ENCODE measurements at places on chromosomes 7 and 10.
A peak's percentile ranks its signal among the peaks of the same experiment; 100 is the strongest.

- DNase-seq, result no peak
Measured at GRCh38 chr10:8418631-8419030, 364.1 kb downstream of the GATA3 start.

- DNase-seq, result no peak
Measured at GRCh38 chr10:132305654-132306342, 2.0 kb downstream of the STK32C start.

DNA sequence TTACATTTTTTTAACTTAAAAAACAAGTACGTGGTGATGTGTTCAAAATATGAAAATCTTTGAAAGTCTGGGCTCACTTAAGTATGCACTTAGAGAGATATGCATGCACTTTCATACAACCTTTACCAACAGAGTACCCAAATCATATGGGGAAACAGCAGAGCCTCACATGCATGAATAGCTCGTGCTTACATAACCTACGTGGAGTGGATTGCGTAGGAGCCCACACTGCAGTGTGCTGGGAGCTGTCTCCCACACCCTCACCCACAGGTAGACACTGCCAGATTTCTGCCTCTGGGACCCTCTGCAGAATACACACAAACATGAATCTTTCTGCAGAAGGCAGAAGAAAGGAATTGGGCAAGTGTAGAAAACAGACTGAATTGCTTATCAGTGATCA, 581 bp downstream of the CLCN1 start:
- DNase-seq, result no peak

DNA sequence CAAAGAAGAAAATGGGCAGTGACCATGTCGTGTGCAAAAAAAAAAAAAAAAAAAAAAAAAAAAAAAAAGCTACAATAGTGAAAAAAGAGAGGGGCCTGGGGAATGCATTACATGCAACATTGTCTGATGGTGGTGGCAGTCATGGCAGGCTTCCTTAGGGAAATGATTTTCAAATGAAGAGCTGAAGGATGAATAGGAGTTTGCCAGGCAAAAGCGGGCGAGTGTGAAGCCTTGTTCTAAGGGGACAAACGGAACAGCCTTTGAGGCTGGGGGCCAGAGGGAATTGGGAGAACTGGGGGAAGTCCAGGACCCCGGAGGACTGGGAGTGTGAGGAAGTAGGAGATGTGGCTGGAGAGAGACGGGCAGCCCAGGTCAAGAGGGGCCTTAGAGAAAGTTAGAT, 3.1 kb downstream of the COL13A1 start:
- DNase-seq, result no peak

DNA sequence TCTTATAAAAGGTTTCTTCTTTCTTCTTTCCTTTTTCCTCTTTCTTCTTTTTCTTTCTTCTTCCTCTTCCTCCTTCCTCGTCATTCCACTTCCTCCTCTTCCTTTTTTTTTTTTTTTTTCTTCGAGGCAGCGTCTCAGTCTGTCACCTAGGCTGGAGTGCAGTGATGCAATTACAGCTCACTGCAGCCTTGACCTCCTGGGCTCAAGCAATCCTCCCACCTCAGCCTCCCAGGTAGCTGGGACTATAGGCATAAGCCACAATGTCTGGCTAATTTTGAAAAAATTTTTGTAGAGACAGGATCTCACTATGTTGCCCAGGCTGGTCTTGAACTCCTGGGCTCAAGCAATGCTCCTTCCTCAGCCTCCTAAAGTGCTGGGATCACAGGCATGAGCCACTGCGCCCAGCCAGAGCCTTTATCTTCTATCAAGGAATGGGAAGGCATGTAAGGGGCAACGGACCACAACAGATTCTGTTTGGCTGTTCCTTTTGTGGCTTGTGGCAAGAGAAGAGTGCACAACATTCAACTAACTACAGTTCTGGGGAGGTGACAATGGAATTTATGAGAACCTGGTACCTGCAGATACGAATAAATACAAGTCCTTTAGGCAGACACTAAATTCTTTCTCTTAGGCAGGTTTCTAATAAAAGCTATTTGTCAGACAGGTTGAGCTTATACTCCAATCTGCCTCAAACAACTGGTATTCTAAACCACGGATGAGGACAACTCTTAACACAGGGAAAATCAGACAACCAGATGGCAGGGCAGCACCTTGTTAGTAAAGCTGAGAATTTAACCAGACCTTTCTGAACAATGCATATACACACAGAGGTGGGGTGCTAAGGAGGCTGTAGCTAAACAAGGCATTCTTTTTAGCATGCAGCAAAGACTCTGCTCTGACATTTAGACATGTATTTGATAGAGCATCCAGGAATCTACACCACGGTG, 100.3 kb downstream of the DOCK4 start:
- no peak for DNase-seq

DNA sequence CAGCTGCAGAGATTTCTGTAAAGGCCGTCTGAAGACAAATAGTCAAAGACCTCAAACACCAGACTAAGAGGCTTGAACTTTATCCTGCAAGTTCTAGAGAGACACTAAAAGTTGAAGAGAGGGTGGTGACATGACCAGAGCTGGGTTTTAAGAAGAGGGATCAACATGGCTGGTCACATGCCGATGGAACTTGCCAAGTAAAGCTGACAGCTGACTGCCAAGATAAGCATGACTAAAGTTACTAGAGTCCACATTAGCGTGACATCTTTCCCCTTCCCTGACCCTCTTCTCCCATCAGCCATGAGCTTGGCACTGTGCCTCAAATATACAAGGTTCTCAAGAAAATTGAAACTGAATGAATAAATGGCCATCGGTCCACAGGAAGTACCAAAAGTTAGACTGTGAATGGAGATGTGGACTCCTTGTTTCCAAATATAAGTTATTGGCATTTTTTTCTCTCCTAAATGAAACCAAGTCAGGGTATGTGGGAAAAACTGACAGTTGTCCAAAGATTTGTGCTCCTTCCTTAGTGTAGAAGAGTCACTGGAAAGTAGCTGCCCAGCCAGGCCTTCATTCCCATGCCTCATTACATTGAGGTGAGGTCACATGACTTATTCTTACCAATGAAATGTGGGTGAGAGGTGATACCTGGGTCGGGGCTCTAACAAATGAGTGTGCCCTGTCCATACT, 24.5 kb downstream of the XPNPEP1 start:
- DNase-seq, result no peak

DNA sequence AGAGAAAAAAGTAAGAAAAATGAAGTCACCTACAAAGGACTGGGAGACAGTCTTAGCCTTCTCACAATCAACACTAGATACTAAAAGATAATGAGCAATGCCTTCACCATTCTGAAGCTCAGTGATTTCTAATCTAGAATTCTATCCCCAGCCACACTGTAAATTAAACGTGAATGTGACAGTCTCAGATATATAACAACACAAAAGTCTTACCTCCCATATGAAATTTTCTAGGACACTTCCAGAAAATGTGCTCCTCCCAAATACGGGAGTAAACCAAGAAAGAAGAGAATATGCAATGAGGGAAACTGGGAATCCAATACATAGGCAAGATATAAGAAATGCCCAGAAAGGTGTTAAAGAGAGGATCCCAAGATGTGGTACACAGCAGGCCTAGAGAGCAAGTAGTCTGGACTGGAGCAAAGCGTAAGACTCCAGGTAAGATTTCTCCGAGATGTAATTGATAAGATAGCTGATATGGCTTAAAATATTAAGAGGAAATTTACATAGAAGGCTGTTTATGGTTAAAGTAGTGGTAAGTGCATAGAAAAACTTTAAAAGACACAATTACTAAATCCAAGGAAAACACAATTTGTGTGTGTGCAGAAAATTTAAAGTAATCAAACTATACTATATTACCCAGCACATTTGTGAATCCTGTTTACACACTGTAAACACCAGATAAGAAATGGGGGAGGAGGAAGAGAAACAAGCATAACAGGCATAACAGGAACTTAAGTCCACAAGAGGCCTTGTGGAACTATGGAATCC, 44.1 kb downstream of the SGMS1 start:
- DNase-seq, result no peak

DNA sequence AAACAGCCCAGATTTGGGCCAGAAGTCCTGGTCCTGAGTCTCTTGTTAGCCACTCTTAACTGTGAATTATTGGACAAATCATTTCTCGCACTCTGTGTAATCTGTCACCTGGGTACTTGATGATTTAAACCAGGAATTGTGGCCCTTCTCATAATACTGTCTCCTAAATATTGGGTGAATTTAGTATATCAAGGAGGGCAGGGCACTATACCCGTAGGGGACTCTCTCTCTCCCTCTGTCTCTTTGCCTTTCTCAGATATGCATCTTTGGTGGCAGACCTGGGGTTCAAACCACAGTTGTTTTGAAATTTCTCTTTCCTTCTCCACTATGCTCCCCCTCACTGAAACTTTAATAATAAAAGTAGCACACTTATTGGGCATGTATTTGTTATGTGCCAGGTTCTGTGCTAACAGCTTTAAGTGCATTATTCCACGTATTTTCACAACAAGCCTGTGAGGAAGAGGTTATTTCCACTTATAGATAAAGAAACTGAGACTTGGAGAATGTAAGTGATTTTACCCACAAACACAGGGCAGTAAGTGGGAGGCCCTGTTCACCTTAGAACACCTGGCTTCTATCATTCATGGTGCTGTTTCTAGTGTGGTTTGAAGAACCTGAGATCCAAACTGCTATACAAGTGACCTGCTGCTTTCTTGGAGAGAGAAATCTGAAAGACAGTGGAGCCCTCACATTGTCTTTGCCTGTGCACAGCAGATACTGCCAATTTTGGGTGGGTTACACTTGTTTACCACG, 11.8 kb downstream of the FAS start:
- DNase-seq, result no peak

- DNase-seq, result peak; percentile 51
Measured at GRCh38 chr10:42827201-42827600, 44.6 kb downstream of the BMS1 start.

GRCh38 chr7:26699766-26700165, 164.6 kb downstream of the SKAP2 start:
- no peak for DNase-seq

GRCh38 chr10:121048749-121049148, 197.6 kb downstream of the WDR11 start:
- no peak for DNase-seq

DNA sequence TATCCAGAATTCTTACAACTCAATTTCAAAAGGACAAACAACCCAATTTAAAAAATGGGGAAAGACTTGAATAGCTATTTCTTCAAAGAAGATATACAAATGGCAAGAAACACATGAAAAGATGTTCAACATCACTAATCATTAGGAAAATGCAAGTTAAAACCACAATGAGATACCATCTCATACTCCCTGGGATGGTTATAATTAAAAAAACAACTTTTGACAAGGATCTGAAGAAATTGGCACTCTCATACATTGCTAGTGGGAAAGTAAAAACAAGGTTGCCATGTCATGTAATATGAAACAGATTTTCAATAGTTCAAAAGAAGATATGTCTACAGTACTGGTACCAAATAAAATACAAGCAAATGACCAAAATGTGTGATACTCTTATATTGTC, 9.0 kb downstream of the OAT start:
- no peak for DNase-seq

- DNase-seq, result no peak
Measured at GRCh38 chr10:84262190-84262956, 17.5 kb downstream of the RGR start.

DNA sequence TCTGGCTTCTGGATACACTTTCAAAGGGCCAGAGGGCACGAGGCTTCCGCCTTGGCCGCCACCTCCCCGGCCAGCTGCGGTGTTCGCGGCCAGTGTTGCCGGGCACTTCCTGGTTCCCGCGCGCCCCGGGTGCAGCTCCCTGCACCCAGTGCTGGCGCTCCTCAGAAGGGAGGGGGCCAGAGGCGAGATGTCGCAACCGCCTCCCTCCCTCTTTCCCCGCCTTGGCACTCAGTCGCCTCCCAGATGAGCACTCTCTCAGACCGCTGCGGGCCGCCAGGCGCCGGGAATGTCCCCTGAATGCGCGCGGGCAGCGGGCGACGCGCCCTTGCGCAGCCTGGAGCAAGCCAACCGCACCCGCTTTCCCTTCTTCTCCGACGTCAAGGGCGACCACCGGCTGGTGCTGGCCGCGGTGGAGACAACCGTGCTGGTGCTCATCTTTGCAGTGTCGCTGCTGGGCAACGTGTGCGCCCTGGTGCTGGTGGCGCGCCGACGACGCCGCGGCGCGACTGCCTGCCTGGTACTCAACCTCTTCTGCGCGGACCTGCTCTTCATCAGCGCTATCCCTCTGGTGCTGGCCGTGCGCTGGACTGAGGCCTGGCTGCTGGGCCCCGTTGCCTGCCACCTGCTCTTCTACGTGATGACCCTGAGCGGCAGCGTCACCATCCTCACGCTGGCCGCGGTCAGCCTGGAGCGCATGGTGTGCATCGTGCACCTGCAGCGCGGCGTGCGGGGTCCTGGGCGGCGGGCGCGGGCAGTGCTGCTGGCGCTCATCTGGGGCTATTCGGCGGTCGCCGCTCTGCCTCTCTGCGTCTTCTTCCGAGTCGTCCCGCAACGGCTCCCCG, at the start of gene FFAR4:
Gene FFAR4 (plus strand): TSS at position 231 of the 842 bp plus-strand sequence. CDS start 56 bp downstream, at position 287.
- peak; percentile 29 for DNase-seq

- peak; percentile 85 for DNase-seq
Measured at GRCh38 chr7:53110425-53110824, 75.0 kb downstream of the POM121L12 start.

GRCh38 chr10:20776384-20777118, 120.6 kb downstream of the NEBL start:
- DNase-seq, result peak; percentile 56

- DNase-seq, result no peak
Measured at GRCh38 chr10:85492684-85493083, 873.9 kb downstream of the GRID1 start.

DNA sequence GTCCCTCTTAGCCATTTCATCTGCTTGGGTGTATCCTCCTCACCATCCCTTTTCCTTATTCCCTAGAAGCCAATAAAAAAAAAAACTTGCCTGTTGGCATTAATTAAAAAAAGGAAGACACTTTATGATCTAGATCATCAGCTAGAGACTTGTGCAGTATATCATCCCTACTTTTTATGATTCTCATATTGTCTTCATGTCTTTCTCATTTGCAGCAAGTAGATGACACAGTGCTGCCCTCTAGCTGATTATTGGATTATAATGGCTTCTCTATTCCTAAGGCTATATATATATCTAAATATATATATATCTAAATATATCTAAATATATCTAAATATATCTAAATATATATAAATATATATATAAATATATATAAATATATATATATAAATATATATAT, 272.4 kb upstream of the LRGUK start:
- DNase-seq, result peak; percentile 64

DNA sequence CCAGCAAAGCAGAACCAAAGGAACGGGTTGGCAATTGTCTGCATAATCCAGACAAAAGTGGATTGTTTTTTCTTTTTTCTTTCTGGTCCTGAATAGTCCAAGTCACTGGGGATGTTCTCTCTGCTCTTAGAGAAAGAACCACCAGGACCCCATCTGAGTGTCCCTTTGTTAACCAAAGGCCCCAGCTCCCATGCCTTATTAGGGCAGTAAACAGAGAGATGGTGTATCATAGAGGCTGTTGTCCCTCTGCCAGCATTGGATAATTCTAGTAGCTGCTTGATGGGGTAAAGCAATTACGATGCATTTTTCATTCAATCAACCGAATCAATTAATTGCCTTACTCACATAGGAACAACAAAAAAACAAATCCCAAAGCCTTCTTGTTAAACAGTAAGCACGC, 213.0 kb downstream of the BUB3 start:
- no peak for DNase-seq

- DNase-seq, result peak; percentile 60
Measured at GRCh38 chr7:816300-816750, 16.0 kb upstream of the SUN1 start.

All from Kasumi-1 (cell line).